ENCODE measurements at places on chromosomes 2 and 18.

DNA sequence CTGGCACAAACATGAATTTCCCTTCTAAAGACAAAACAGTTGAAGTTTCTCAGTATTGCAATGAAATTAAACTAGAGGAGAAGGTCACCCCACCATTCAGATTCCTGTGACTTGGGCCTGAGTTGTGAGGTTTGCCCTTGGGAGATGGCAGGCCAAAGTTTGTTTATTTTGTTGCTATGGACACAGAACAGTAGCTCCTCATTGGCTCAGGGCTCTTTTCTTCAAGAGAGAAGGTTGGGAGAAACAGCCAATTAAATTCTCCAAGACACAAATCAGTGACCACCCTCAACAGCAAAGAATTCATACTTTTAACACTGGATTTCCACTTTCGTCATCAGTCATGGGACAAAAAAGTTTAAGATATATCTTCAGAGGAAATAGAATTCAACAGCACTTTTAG lies at the start of gene FLACC1:
Gene FLACC1 (minus strand): TSS at position 125 of the 400 bp plus-strand sequence. CDS start 5,941 bp downstream, outside the sequence.
- DNase-seq: peak; percentile 57

DNA sequence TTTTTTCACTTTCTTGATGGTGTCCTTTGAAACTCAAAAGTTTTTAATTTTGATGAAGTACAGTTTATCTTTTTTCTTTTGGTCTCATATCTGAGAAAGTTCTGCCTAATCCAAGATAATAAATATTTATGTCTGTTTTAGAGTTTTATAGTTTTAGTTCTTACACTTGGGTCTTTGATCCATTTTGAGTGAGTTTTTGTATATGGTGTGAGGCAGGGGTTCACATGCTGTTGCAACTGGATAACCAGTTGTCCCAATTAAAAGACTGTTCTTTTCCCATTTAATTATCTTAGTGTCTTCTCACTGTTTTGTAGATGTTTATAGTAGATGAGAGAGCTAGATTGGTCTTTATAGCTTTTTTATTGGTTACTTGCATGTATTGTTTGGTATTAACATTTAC lies 43.6 kb downstream of the TET3 start:
- no peak for DNase-seq

GRCh38 chr2:60391649-60392375 lies 161.6 kb downstream of the BCL11A start:
- no peak for DNase-seq

- DNase-seq: no peak
These were observed 639 bp downstream of the MAIP1 start for GRCh38 chr2:199956062-199956380.

DNA sequence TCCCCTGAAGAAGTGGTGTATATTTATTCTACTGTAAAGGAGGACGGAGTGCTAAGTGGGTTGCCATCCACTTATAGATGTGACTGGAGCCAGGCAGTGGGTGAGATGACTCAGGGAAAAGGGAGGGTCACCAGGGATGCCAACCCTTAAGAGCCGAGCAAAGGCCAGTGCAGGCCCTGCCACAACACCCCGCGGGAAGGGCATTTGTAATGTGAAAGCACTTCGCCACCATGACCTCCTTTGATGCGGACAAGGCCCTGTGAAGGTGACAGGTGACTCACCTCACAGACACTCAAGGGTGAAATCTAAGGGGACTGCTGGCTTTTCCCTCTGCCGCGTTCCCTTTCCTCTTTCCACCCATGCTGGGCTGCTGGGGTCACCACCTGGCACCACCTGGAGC lies 50.2 kb upstream of the MRPL33 start:
- DNase-seq: peak; percentile 84

DNA sequence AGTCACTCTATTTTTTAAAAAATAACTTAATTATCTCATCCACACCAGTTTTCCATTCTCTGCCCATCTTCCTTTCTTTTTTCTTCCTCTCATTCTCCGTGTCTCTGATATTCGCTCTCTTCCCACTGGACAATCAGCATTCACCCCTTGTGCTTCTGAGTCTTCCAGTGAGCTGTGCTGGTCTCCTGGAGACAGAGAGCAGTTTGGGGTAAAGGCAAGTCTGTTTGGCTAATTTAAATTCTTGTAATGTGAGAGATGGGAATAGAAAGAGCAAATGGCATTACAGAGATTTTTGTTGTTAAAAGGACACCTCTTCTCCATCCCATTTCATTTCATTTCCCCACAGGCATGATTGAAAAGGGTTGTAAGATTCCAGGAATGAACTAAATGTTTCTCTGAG lies 107.5 kb downstream of the DTNA start:
- DNase-seq: no peak

- DNase-seq: no peak
These were observed 98.0 kb downstream of the STPG4 start for GRCh38 chr2:47056868-47057686.

DNA sequence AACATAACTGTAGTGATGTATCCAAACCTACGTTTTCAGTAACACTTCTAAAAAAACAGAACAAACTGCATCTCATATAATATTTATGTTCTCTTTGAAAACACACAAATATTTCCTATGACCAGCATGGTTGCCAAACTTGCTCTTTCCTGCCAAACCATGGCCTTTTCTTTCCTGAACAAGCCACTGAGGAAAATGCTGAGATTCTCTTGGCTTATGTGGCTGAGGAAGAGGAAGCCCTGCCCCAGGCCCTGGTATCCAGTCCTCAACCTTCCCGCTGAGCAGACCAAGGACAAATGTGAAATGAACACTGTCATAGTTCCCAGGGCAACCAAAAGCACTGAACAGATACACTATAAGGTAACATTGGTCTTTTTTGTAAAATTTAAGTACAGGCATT lies 35.9 kb upstream of the NARS1 start:
- DNase-seq: no peak

GRCh38 chr2:43642363-43642762 lies 5.3 kb downstream of the PLEKHH2 start:
- DNase-seq: no peak

DNA sequence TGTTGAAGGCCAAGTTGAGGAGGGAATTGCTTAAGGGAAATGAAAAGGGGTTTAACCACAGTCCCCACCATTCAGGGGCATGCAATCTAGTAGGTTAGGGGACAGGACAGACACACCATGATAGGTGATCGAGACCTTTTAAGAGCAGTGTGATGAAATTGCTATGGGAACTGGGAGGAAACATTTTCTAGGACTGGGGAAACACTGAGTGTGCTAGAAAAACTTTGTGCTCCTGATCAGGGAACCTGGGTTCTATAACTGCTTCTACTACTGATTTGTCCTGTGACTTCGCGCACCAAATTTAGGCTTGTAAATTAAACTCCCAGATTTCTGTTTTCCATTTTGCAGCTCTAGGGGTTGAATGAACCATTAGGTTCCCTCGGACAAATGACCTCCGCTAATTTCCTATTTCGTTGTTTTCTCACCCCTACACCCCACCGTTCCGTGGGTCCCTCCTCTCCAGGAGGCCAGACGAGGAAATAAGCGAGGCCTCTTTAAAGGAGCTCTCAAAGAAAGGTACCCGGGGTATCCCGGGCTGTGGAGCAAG lies 371 bp upstream of the LCLAT1 start:
- no peak for DNase-seq

DNA sequence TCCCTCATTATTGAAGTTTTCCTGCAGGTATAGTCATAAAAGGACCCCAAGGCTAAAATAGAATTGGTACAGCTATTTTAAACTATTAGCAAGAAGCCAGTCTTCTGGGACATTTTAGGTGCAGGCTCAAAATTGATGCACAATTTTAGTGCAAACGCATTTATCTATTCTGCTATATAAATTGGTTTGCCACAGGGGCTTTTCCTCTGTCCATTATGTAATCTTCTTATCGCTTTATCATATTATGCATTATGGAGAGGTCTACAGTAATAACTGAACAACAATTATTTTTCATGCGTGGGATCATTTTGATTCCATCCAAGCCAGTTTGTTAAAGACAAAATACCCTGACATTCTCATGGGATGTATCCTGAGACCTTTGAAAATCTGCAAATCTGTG lies 54.6 kb downstream of the RBM43 start:
- no peak for DNase-seq

DNA sequence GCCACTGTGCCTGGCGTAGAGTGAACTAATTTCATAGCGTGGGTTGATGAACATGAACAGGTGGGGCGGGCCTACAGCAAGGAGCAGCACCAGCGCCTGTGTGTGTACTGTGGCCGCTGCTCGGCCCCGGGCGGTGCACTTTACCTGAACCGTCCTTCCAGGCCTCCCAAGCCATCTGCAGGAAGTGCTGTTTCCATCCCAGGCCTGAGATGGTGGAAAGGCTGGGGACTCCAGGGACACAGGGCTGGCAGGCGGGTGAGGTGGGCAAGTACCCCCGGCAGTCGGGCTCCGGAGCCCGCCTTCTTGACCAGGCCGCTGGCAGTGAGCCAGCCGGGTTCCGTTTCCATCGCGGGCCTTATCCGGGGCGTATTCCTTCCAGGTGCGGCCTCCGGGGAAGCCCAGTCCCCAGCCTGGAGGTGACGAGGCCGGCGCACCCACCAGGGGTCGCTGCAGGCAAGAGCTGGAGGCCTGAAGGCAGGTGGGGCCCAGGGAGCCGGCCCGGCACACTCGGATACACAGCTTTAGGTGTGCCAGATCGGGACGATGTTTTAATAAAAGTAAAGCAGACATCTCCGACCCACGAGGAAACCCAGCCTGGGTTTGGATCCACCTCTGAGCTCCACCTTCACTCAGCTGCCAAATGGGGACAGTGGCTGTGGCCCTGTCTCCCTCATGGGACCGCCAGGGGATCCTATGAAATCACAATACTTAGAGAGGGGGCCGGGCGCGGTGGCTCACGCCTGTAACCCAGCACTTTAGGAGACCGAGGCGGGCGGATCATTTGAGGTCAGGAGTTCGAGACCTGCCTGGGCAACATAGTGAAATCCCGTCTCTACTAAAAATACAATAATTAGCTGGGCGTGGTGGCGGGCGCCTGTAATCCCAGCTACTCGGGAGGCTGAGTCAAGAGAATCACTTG lies 22.7 kb upstream of the PDIA6 start:
- DNase-seq: peak; percentile 81

- DNase-seq: no peak
These were observed 97.0 kb downstream of the RNF144A start for GRCh38 chr2:7014174-7014640.

GRCh38 chr2:96253006-96253405 lies 12.8 kb downstream of the TMEM127 start:
- DNase-seq: no peak

DNA sequence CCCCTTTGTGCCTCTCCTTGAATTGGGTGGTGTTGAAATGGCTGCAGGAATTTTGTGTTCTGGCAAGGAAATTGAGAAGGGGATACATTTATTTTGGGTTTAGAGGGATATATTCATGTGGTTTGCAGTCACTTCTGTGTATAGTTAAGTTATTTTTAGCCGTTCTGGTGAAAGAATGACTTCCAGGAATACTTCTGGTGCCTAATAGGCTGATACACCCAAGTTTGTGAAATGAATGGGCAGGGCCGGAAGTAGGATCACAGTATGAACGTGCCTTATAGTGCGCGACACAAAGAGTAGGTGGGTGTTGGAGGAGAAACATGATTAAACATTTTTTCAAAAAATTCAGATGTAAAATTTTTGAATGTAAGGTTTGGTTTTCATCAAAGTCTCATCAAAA lies 168.6 kb upstream of the ATP5MC3 start:
- DNase-seq: no peak

DNA sequence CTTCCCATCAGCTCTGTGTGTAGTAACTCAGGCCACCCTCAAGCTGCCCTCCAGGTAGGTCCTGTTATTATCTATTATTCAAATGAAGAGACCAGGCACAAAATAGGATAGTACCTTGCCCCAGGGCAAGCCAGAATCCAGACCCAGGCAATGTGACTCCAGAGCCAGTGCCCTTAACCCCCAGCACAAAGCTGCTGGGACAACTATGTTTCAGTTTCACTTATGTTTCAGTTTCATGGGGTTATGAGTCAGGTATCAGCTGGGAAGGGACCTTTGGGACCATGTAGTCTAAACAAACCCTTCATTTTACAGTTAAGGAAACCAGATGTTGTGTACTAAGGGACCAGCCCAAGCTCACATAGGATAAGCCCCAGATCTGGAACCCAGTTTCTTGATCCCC lies 10.0 kb downstream of the HK2 start:
- DNase-seq: no peak

DNA sequence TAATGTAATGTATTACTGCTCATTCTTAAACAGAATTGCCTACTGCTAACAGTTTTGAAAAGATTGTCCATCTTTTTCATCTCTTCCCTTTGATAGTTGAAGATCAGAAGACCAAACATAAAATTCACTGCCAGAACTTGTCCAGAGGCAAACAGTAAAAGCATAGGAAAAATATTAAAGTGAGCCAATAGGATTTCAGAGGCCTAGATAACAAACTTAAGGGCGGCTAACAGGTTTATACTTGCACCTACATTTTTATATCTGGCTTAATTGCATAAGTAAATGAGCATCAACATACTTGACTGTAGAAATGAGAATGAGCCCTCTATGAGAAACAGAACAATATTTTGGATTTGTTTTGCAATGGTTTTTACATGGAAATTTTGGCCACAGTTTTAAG lies 30.3 kb downstream of the ZC3H15 start:
- DNase-seq: no peak

DNA sequence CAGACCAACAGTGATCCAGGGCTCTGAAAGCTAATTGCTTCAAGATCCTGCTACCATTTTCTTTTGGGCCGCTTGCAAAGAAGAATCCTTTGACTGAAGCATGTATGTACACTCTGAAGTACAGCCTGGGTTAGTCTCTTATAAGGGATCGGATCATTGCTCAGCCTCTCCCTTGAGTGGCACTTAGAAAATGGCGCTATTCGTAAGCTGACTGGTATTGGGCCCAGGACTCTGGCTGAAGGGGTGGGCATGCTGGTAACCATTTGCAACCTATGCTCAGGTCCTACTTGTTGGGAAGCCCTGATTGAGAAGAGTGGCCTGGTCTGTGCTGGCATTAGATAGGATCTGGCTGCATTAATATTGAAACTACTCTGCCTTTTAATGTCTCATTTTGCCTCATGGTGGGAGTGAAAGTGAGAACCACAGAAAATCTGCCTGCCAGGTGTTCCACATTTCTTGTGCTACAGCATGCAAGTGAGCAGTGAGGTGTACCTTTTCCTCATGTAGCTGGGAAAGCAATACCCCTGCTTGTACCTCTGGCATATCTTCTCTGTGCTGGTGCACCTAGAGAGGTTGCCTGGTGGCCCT lies 661 bp upstream of the MGAT5 start:
- DNase-seq: no peak

DNA sequence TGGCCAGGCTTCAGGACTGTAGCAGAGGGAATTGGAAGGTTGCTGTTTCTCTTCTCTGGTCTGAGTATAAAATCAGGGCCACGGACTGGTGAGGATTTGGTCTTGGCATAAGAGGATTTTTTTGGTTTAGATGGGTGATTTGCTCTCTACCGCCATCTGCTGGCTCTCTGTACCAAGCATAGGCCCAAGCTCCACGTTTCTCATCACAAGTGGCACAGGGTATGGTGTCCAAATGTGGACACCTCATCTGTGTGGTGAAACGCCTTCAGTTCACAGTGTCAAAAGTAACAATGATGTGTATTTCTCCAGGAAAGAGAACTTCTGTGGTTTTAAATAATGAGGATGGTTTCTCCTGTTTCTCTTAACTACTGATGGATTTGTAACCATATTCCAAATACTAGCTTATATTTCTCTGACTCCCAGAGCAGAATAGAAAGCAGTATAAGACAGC lies 115.1 kb downstream of the EML6 start:
- peak; percentile 69 for DNase-seq
